ENCODE measurements at places on chromosomes 16 and 17. TPM values are rescaled to one million over a fixed set of nuclear protein-coding genes. Genes with fewer than 3 reads are reported as not detected.

DNA sequence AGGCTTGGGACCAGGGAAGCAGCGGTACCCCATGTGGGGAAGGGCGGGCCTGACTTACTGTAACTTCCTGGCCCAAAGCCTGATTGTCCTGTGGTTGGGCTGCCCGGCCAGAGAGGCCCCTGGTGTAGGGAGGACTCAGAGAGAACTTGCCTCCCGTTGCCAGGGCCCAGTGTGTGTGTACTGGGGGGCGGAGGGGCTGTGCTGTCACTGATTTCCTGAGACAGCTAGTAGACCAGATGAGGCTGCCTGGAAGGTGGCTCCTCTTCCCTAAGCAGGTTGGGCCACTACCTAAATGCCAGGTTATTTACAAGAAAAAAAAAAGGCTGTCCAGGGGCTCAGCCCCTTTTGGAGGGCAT lies 16.7 kb downstream of the SOCS3 start:
- DNase-seq, result no peak

- no peak for DNase-seq
Measured at GRCh38 chr16:86733546-86734254, 155.4 kb downstream of the FOXL1 start.

GRCh38 chr17:76725580-76726230 lies 701 bp downstream of the JMJD6 start:
- peak; percentile 93 for DNase-seq

Gene CA7
- total RNA-seq, result not detected

Gene RASL10B
- total RNA-seq, result 24.3 TPM

Gene PDE6G
- total RNA-seq, result 1.3 TPM

Gene HSD3B7
- 51.1 TPM for total RNA-seq

GRCh38 chr17:36934692-36935630 lies 2.3 kb upstream of the LHX1 start:
- DNase-seq, result peak; percentile 69

- no peak for DNase-seq
Measured at GRCh38 chr16:82432261-82432660, 194.5 kb upstream of the CDH13 start.

DNA sequence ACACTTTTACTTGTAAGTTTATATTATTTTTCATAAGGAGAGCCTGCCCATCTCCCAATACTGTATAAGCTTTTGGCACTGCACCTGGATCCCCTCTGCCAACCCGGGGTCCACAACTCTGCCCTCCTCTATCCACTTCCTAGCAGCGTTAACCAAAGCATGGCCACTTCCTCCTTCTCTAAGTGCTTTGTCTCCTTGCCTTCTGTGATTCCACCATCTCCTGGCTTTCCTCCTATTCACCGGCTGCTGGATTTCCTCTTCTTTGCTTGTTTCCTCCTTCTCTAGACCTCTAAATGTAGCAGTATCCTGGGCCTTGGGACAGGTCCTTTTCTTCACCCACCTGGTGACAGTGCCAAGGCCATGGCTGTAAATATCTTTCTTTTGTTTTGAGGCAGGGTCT lies 20.0 kb upstream of the WFIKKN2 start:
- DNase-seq, result no peak

Gene KRT17
- not detected for total RNA-seq

GRCh38 chr17:44219616-44220212 lies at the start of gene UBTF:
Gene UBTF, minus strand, starts transcription at chr17:44219675. Its CDS starts 1,446 bp downstream, at chr17:44218229.
- no peak for DNase-seq

Gene EVI2B
- total RNA-seq, result 19.5 TPM

GRCh38 chr17:72984926-72985325 lies 107.6 kb downstream of the SLC39A11 start:
- DNase-seq, result no peak

Gene HOXB8
- total RNA-seq, result 2.3 TPM

DNA sequence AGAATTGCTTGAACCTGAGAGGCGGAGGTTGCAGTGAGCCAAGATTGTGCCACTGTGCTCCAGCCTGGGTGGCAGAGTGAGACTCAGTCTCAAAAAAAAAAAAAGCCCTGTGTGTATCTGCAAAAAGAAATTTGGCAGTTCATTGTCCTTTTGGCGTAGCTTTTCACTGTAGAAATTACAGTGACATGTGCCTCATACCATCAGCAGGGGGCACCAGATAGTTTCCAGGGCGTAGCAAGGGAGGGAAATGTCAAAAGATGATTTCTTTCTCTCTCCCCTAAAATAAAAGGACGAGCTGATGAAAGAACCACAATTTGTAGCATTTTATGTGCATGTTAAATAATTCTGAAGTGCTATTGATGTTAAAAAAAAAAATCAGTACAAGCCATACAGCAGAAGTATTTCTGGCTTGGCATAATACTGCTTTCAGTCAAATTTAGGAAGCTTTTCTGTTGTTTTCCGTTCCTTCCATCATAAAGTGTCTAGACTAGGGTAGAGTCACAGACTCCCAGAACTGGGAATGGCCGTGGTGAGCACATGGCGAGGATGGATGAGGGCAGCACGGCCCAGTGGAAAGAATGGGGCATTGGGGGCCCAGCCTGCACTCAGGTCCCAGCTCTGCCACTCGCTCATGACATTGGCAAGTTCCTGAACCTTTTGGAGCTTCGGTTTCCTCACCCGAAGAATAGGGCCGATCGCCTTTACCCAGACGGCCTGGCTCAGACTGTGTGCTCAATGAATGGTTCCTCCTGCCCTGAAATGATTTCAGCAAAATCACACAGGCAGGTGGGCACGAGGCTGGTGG lies 59.8 kb upstream of the RPH3AL start:
- no peak for DNase-seq

- no peak for DNase-seq
Measured at GRCh38 chr17:40801157-40801556, 1.4 kb upstream of the KRT28 start.

DNA sequence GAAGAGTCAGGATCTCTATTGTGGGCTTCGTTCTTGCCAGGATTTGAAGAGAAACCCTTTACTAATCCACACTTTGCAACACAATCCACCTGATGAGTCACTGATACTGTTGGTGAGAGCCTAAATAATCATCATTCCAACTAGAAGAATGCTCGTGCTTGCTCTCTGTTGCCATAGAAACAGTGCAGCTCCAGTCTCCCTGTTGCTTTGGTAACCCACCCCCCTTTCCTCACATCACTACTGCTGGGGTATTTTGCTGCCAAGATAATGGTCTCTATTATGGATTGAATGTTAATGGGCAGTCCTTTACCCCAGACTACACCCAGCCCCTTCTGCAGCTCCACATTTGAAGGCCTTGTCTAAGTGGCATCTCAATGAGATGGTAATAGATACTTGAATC lies 190.4 kb downstream of the ABCC12 start:
- DNase-seq, result no peak

Gene CCDC102A
- total RNA-seq, result 5.0 TPM

Gene CTRB1
- 4.8 TPM for total RNA-seq

Gene PHOSPHO1
- total RNA-seq, result 1.8 TPM
